CD4-positive, alpha-beta T cell treated with Interleukin-1 beta for 1 hour (primary cell): ENCODE measurements at places on chromosomes 5 and 9.

GRCh38 chr5:100799166-100799565 is 103.9 kb downstream of the ST8SIA4 start:
- no peak for DNase-seq

GRCh38 chr5:132761321-132762240 is 14.4 kb downstream of the CCNI2 start:
- no peak for DNase-seq

- no peak for DNase-seq
These were observed 128.0 kb downstream of the KCTD16 start for GRCh38 chr5:144298658-144299057.

DNA sequence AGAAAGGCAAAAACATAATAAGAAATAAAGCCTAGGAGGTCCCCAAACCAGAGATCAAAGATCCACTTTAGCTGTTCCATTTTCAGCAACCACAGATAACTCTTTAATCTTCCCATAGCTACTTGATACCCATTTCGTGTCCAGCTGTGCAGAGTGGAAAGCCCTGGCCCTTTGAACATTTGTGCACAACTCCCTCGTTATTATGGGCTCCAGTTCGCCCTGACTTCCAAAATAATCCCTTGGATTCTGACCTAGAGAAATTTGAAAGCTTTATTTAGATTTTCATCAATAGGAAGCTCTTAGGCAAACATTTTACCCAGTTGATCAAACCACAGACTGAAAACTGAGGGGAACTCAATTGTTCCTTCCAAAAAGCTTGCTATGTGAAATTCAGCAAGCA is 4.8 kb downstream of the MYOT start:
- no peak for DNase-seq

- no peak for DNase-seq
These were observed 163.4 kb downstream of the TLE4 start for GRCh38 chr9:79735023-79735779.

DNA sequence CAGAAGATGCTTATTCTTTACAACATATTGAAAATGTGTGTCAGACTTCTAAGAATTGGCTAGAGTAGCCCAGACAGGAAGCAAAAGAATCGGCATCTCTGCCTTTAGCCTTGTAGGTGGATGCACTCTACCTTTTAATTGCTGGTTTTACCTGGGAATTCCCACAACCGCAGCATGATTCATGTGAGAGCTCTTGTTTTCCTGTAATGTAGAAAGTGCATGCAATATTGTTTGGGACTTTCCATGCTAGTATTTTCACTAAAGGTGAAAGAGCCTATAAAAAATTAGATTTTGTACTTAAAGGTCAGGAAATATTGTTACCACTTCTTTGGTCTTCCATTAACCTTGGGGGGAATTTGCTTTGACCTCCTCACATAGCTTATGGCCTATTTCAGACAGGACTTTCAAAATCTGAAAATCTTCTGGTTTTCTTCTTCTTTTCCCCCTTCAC is 89.8 kb downstream of the NTRK2 start:
- DNase-seq: peak; percentile 25

DNA sequence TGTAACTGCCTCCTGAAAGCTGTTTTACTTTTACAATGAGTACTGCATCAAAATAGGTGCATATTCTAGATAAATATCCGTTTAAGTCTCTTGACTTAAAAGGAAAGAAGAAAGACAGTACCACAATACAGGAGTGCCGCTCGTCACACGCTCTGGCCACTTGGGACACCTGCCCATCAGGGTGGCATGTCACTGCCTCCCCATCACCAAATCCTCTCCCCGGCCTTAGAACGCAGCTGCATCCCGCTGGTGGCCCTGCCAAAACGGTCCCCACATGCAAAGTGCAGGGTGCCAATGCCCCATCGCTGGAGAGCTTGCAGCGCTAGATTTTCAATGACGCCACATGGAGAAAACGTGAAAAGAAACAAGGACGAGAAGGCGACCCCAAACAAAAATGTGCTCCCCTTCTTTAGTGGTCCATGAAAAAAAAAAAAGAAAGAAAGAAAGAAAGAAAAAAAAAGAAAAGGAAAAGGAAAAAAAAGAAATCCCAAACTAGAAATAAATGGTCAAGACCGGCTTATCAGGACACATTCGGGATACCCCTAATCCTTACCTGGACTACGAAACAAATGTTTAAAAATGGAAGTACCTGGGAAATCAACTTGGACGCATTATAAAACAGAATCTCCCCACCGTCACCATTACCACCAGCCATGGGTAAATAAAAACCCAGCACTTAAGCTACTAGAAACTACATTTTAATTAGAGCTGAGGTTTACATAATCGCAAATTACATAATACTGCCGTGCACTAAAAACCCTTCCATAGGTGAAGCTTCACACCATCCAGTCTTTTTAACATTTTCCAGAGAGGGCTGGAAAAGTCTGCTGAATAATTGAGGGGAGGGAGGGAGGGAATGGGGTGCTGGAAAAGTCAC is 1.0 kb downstream of the ANKH start:
- peak; percentile 81 for DNase-seq

GRCh38 chr9:109046346-109046745 is 33.0 kb upstream of the CTNNAL1 start:
- DNase-seq: no peak

- DNase-seq: no peak
These were observed 25.6 kb upstream of the ZCCHC7 start for GRCh38 chr9:37094751-37095150.

DNA sequence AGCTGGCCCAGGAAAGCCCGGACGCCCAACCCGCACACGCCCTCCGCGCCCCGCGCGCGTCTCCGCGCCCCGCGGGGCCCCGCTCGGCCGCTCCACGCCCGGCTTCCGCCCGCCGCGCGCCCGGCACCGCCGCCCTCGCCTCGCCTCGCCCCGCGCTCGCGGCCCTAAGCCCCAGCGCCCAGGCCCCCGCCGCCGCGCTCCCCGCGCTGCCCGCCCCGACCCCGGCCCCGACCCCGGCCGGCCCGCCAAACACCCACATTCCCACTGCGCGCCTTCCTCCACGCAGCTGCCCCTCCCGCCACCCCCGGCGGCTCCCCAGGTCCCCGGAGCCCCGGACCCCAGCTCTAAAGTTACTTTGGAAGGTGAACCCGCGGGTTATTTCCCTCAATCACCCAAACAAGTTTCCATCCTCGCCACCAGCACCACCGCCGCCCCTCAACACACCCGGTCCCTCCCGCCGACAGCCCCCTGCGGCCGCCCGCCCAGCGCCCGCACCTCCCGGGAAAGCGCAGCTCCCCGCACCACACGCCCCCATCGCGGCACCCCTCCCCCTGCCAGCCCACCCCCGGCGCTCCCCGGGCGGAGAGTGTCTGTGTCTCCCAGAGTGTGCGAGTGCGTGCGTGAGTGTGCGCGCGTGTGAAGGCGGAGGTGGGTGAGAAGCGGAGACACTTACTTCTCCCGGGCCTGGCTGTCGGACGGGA is 439 bp downstream of the SSBP2 start:
- peak; percentile 19 for DNase-seq
